ENCODE measurements at places on chromosomes 11 and 22.
A peak's percentile ranks its signal among the peaks of the same experiment; 100 is the strongest.

- no peak for DNase-seq
Measured at GRCh38 chr22:38866024-38866398, 6.0 kb downstream of the CBX6 start.

- no peak for DNase-seq
Measured at GRCh38 chr22:49903322-49904039, 14.8 kb downstream of the ALG12 start.

DNA sequence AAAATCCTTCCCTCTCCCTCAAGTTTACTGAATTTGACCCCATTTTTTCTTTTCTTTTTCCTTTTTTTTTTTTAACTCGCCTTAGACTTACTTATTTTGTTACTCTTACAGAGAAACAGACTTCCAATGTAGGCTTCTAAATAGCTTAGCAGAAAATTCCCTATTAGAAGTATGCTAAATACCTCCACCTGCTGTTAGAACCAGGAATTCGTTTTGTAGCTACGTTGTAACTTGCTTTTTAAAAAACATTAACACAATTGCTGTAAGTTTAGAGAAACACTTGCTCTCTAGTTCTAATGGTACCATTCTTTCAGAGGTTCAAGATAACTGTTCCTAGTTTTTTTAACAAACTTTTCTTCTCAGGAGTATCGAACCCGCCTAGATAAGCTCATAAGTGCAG is 324.2 kb downstream of the DCDC1 start:
- DNase-seq, result peak; percentile 14

DNA sequence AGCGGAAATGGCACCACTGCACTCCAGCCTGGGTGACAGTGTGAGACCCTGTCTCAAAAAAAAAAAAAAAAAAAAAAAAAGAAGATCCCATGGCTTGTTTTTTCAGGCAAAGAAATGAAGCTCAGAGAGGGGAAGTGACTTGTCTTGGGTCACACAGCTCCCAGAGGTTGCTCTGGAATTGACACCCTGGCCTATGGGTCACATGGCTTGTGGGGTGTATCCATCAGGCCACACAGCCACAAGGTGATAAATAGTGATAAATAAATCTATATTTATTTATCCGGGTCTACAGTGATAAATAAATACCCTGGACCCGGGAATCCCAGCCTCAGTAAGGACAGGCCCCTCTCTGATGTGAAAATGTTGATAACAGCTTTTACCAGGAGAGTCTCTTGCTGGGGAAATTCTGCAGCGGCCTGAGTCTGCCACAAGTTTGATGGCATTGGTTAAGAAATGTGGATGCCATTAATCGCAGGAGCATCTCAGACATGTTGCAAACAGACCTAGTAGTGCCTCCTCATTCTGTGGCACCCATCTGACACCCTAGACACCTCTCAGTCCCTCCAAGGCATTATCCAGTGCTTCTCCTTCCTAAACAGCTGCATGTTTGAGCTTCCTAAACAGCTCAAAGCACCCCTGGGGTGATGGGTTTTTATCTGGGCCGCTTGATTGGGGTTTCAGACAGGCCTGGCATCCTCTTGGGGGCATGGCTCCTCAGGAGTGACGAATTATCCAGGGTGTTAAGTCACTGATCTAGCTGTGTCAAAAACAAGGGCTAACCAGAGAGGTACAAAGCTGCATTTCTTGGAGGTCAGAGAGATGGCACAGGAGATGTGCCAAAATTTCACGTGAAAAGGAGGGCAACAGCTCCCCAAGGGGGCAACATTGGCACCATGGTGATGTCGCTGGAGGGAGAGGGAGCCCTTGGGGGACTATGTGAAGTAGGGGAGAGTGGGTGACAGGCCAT is 1.9 kb upstream of the EMID1 start:
- peak; percentile 54 for DNase-seq

DNA sequence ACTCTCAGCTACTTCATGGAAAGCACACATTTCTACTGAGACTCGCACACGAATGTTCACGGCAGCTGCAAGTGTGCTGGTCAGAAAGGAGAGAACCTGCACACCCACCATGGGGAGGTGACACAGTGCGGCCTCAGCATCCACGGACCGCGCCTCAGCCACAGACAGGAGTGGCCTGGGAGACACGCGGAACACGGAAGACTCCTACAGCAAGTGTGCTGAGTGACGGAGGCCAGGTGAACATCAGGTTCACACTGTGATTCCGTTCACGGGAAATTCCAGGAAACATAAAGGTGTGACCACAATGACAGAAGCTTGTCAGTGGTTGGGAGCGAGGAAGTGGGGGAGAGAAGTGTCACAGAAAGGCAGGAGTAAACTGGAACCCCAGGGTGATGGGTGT is 13.3 kb upstream of the MOB2 start:
- DNase-seq, result no peak

DNA sequence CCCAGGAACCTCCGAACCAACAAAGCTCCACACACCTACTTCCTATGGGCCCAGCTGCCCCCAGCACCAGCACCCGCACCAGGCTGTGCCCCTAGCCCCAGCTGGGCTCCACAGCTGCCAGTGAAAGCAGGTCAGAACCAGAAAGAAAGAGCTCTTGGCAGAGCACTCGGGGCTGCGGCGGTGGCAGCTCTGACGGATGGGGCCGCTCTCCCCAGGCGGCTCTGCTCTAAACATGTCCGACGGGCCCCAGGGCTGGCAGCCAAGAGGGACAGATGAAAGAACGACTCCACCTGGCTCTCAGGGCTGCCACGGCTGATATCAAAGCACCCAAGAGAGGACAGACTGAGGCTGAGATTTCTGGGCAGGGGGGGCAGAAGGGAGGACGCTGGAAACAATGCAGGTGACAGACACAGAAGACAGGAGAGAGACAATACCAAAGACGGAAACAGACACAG is 25.7 kb downstream of the LRFN4 start:
- no peak for DNase-seq

GRCh38 chr11:129530154-129530895 is 154.7 kb downstream of the BARX2 start:
- peak; percentile 12 for DNase-seq

DNA sequence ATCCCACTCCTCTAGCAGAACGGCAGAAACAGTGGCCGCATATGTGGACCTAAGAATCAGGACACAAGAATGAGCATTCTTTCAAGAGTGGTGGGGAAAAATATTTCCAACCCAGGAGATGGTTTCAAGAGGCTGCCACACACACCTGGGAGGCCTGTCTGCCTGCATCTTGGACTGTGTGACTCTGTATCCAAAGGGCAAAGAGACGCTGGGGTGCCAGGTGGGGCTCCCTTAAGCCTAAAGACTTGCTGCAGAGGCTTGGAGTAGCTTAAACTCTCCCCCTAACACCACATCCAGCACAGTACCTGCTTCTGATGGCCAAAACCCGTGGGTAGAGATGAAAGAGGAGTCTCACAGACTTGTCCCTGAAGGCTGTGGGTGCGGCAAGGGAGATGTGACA is 3.5 kb downstream of the CXCR5 start:
- DNase-seq, result no peak

DNA sequence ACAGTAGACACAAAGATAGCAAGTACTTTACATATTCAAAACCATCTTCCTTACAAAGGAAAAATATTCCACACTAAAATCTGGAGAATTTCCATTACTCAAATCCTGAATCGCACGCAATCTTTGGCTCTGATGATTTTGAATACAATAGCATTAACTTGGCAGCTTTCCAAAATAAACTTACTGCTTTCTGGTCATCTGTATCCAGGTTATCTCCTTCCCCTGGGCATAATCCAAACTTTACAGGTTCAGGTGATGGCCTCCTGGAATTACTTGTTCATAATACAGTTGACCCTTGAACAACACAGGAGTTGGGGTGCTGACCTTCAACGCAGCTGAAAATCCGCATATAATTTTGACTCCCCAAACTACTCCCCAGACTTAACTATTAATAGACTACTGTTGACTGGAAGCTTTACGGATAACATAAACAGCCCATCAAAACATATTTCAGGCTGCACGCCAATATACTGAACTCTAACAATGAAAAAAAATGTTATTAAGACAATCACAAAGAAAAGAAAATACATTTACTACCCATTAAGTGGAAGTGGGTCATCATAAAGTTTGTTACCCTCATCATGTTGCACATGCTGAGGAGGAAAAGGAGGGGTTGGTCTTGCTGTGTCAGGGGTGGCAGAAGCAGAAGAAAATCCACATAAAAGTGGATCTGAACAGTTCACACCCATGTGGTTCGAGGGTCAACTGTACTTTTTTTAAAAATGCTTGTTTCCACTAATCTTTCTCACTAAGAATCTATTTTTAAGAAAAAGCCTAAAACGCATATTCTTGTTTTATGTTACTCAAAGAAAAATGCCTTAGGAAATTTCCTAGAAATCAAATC is 6.5 kb downstream of the MTMR2 start:
- DNase-seq, result no peak

Data from NB4 (cell line).